Esophagus mucosa (tissue), 1 donor: ENCODE measurements at places on chromosomes 1 and 21. TPM values are rescaled to one million over a fixed set of nuclear protein-coding genes. Genes with fewer than 3 reads are reported as not detected.

GRCh38 chr1:156455362-156455761 is 45.2 kb downstream of the MEF2D start:
- ATAC-seq, result no peak

- no peak for ATAC-seq
Measured at GRCh38 chr1:6724517-6725141, 23.0 kb upstream of the DNAJC11 start.

DNA sequence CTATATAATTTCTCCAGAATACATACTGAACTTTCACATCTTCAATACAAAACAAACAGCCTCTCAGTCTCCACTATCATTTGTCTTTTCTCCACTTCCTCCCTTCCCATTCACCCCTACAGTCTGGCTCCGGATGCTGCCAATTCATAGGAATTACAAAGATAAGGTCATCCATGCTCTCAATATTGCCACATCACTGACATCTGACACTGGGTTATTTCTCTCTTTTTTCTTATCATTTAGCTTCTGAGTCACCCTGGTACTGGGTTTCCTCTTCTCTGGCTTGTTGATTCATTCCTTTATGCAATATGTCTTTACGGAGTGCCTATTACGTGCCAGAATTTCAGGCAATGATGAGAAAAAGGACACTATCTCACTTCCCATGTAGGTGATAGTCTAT is 3.1 kb upstream of the SH3BP5L start:
- ATAC-seq, result no peak

DIO1 gene
- not detected for total RNA-seq

DNA sequence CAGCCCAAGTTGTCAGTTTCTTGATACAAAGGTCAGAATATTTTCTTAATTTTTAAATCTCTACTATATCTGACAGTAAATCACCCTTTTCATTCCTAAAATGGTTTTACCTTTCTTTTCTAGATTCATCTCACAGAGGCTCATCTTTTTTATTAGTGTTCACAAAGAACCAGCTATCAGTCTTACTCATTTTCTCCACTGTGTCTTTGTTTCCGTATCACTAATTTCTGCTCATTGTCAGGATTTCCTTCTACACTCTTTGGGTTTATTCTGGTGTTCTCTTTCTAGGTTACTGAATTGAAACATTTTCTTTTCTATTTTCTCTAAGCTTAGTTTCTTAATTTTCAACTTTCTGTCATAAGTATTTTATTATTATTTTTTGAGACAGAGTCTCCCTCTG is 8.7 kb downstream of the AGPAT3 start:
- ATAC-seq, result no peak

GRCh38 chr1:226571893-226572292 is 23.3 kb downstream of the STUM start:
- ATAC-seq, result no peak

- ATAC-seq, result peak; percentile 48
Measured at GRCh38 chr1:76425201-76426145, 350.9 kb downstream of the ST6GALNAC3 start.

- no peak for ATAC-seq
Measured at GRCh38 chr1:2623571-2624337, 9.1 kb downstream of the MMEL1 start.

DNA sequence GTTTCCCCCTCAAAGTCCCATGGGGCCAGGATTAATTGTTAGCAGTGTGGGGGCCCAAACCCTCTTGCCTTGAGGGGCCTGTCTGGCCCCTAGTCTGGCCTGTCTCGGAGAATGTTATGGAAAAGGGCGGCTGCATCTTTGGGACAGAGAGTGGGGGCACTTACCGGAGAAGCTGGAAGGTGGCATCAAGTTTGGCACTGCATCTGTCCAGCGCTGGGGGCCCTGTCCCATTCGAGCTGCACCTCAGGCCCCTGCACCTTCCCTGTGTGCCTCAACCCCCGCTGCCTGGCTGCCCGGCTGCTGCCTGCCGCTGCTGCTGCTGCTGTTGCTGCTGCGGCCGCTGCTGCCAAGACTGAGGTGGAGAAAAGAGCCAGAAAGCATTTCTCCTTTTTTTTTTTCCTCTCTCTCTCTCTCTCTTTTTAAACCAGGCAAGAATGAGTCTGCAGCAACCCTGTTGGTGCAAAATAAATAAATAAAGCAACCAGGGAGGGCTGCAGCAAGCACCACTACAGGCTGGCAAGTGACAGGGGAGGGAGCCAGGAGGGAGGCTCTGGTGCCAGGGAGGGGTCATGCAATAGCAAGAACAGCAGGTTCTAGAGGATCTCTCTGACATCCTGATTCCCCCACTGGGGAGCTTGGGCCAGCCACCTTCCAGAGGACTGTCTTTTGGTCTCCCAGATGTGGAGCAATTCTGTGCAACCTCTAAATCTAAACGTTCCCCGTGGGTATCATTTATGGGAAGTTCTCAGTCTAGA is at the start of gene LINGO4:
Gene LINGO4 (minus strand): TSS at position 354 of the 755 bp plus-strand sequence. CDS start 2,715 bp downstream, outside the sequence.
- ATAC-seq, result no peak

- no peak for ATAC-seq
Measured at GRCh38 chr1:65524931-65525265, 104.4 kb downstream of the LEPR start.

- no peak for ATAC-seq
Measured at GRCh38 chr21:27371115-27371974, 404.5 kb upstream of the ADAMTS5 start.

LCE2B gene
- not detected for total RNA-seq

DNA sequence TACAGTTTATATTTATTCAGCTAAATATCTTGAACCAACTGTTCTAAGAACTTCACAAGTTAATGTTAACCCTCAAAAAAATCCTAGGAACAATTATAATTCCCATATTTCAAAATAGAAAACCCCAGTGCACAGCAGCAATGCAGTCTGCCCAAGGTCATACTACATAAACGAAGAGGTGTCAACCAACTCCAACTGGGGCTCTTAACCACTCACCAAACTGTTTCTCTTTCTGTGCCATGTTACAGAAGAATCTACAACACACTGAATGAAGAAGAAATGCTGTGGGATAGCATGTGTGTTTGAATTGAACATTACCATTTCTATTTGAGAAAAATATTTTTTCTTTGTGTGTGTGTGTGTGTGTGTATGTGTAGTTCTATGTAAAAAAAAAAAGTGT is 35.7 kb downstream of the EIF4G3 start:
- ATAC-seq, result no peak

IFI44L gene
- 0.88 TPM for total RNA-seq

DNA sequence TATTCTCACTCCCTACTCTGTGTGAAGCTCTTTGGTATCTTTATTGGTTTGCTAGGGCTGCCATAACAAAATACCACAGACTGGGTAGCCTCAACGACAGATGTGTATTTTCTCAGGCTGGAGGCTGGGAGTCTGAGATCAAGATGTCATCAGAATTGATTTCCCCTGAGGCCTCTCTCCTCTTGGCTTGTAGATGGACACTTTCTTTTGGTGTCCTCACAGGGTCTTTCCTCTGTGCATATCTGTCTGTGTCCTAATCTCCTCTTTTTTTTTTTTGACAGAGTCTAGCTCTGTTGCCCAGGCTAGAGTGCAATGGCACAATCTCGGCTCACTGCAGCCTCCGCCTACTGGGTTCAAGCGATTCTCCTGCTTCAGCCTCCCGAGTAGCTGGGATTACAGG is 71.4 kb upstream of the KCNJ6 start:
- ATAC-seq, result no peak

SYT14 gene
- total RNA-seq, result not detected

CCDC30 gene
- total RNA-seq, result 0.56 TPM

GRCh38 chr1:46562498-46562897 is 11.1 kb upstream of the KNCN start:
- ATAC-seq, result no peak
